ENCODE measurements at places on chromosomes 11 and 22.

GRCh38 chr11:116231543-116231942 lies 541.2 kb downstream of the BUD13 start:
- no peak for DNase-seq

DNA sequence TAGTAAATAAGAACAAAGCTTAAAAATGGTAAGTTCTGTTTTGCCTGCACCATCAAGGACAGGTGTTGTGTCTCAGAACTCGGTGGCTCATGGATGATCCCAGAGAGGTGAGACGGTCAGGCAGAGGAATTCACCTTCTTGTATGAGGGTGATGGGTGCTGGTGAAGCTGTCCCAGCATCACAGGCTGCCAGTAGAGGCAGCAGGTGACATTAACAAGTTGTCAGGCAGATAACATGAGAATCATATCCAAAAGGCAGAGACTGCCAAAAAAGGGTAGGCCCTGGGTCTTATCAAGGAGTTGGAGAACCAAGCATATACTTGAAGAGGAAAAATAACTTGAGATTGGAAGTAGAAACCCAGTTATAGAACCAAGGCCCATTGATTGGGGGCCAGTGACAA lies 437.8 kb downstream of the DYNC2H1 start:
- no peak for DNase-seq

DNA sequence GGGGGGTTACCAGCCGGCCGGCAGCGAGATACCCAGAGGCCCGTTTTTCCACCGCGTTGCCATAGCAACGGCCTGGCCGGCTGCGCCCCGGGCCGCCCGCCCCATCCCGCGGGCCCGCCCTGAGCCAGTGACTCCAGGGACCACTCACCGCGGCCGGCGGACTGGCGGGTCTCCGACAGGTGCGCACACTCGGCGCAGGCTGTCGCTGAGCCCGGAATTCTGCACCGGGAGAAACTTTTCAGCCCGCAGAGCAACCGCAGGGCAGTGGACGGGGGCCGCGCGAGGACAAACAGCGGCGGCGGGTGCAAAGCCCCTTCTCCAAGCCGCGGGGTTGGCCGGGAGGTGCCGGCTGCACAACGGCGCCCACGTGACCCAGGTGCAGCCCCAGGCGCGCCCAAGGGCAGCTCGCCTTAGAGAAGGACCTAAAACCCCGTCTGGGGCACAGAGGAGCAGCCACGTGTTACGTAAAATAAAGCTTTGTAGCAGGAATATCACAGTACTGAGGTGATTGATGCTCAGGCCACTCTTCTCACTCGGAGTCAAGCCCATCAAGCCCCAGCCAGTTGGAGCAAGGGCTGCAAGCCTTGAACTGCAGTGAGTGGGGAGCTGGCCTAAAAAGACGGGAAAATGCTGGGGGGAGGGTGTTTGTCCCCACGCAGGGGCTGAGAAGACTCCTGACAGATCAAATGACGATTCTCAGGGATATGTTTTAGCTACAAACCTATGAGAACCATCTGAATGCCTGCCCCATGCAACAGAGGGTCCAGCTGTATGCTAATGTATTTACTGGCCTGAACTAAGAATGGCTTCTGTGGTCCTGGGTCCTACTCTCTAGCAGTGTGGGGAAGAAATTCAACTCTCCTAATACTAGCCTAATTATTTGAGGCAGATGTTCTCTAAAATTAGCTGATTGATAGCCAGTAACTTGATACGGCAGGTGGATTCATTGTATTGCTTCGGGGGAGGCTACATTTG lies at the start of gene STK33:
Gene STK33 (minus strand): TSS at position 294 of the 975 bp plus-strand sequence. CDS start 119,323 bp downstream, outside the sequence.
- DNase-seq, result no peak

DNA sequence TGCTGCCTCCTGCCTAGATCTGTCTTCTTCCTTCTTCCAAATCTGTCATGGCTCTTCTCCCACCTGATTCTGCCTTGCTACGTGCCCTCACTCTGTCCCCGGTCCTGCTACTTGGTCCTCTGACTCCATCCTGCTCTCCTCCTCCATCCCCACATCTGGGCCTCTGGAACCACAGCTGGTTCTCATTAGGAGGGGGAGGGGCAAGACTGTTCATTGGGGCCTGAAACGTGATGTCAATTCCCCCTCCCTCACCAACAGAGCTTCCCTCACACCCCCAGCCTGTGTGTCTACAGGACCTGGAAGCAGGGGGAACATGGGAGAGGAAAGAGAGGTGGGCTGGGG lies 9.1 kb downstream of the DCHS1 start:
- no peak for DNase-seq
